SJSA1 (cell line): ENCODE measurements at places on chromosomes 5 and 9.

- no peak for DNase-seq
These were observed 211.0 kb downstream of the AGTPBP1 start for GRCh38 chr9:85530721-85531120.

DNA sequence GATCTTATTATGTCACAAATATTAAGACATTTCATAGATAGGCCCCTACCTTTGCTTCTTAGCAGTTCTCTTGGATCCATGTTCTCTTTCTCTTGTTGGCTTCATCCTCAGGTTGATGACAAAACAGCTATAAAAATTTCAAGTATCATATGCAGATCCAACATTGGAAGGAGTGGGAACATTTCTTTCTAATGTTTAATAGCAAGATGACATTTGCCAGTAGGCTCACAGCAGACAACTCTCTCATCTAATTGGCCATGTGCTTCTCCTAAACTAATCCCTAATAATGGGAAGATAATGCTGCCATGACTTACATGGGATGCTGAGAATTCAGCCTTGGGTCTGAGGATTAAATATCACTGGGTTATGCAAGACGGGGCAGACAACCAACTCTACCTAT, 485.5 kb upstream of the SEMA6A start:
- no peak for DNase-seq

- peak; percentile 83 for DNase-seq
These were observed at the start of gene RUSC2 for GRCh38 chr9:35489313-35490154. Gene RUSC2, plus strand, starts transcription at chr9:35490111. Its CDS starts 56,411 bp downstream, at chr9:35546522.

GRCh38 chr5:7036192-7036835, 323.1 kb downstream of the TENT4A start:
- DNase-seq, result no peak

GRCh38 chr9:31536471-31536870, 848.0 kb upstream of the ACO1 start:
- no peak for DNase-seq

DNA sequence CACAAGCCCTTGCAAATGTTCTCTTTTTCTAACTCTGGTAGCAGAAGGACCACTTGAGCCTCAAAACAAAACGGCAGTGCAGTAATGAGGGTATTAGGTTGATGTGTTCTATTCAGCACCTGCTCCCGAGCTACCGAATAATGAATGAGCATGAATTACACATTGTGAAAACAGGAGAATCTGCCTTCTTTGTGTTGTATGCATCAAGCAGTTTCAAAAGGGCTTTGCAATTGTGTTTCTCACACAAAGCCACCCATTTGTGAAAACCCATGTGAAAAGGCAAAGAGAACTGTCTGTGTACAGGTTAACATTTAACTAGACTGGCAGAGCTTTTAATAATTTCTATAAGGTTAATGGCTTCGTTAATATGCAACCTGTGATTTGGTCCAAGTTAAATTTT, 97.8 kb downstream of the STK32A start:
- DNase-seq, result no peak

DNA sequence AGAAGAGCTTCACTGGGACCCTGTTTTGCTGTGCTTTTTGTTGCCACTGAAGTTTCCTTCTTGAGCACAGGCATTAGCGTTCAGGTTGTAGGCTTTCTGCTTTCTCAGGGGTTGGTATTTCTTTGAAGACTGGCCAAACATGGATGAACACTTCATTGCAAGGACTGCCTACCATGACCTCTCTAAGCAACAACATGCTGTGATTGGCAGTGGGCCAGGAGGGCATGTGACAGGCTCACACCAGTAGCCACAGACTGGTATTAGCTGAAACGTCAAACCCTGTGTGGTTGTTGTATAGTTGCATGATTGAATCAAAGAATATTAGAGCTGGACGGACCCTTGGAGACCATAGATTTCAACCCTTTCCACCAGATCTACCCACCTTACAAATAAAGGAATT, 20.0 kb upstream of the MLANA start:
- no peak for DNase-seq

GRCh38 chr5:73454379-73455036, 5.9 kb upstream of the FOXD1 start:
- peak; percentile 25 for DNase-seq

- no peak for DNase-seq
These were observed 91.7 kb downstream of the GNA14 start for GRCh38 chr9:77556396-77556795.

DNA sequence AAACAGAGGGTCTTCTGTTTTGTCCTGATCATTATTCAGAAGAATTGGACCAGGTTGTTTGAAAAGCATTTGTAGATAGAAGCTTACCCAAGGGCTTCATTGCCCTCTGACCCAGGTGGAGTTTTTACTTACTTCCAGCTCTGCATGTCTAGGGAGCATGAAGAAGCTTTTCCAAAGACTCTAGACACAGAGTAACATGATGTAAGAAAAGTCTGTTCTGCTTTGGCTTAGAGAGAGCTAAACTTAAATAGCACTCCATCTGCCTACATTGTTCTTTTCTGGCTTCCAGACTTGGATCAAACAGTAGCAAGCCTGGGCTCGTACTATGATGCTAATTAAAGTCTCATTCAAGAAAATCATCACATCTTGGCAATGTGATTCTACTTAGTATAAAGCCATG, 112.1 kb downstream of the SNCAIP start:
- no peak for DNase-seq

- DNase-seq, result no peak
These were observed 347.7 kb downstream of the CHSY3 start for GRCh38 chr5:130251931-130252330.

- DNase-seq, result no peak
These were observed 144.1 kb downstream of the EBF1 start for GRCh38 chr5:158955636-158956035.

DNA sequence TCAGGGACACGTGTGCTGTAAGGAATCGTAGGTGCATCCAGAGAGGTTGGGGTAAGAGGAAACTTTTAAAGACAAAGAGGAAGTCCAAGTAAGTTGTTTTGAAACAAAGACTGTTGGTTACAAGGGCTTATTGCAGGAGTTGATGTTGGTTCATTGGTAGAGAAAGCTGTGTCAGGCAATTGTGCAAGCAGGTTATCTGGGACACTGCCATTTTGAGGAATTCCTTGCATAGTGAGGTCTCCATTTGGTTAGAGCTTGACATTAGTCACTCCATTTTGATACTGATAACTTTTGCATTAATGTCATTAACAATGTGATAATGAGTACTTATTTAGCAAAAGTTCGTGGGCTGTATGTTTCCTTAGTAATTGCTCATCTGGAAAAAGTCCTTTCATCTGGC, 24.9 kb downstream of the CNOT6 start:
- no peak for DNase-seq

GRCh38 chr5:54563083-54563761, 45.7 kb downstream of the SNX18 start:
- DNase-seq, result no peak

DNA sequence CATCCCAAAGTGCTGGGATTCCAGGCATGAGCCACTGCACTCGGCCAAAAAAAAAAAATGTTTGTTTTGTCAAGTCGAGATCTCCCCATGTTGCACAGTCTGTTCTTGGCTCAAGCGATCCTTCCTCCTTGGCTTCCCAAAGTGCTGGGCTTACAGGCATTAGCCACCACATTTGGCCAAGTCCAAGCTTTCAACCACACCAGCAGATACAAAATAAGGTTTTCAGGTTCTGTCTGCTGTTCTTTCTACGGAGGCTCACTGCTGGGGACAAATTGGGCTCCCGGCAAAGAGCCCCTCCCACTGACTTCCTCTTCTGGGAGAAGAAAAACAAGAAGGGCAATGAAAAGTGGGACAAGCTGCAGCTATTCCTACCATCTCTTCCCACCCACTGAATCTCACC, 37.6 kb upstream of the GGTA1 start:
- no peak for DNase-seq

DNA sequence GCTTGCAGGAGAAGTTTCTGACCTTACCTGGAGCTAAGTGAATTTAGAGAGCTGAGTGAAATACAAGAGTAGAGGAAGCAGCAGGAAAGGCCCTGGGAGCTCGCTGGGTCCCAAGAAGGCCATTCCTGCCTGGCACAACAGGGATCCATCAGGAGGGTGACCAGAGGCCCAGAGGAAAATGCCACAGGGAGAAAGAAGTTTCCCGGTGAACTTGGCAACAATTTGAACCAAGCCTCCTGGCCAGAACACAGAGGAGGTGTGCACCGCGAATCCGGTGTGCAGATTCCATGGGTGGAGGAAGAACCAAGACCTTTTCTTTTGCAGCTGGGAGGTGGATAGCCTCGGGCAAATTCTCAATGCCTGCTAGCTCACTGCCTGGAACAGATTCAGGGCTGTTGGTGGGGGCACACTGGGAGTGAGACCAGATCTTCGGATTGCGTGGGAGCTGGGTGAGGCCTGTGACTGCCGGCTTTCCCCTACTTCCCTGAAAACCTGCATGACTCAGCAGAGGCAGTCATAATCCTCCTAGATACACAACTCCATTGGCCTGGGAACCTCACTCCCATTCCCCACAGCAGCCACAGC, 1850.9 kb upstream of the NUDT12 start:
- no peak for DNase-seq

DNA sequence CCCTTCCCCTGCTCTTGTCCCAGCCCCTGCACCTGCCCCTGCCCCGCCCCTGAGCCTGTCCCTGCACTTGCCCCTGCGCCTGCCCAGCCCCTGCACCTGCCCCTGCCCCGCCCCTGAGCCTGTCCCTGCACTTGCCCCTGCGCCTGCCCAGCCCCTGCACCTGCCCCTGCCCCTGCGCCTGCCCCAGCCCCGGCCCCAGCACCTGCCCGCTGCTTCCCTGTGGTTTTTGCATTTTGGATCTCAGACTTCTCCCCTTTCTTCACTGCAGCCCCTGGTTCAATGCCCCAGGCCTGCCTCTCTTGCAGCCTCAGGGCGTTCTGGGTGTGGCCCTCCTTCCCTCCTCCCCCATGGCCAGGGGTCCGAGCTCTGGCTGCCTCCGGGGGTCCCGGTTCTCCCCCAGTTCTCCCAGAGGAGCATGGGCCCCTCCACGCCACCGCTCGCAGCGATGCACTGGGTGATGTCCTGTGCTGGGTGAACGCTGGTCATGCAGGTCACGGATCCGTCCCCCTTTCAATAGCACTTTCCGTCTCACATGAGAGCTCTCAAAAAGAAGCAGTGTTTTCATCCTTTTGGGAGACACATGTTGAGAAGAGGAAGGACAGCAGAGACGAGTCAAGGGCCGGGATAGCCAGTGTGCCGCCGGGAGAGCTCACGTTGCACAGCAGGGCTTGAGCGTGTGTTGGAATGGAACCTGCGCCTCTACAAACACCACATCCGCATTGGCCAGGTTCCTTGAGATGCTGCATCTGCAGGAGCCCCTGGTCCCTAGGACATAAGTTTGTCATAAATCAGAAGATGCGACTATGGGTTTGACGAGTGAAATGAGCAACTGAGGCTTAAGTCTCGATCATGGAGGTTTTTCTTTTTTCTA, 44.0 kb upstream of the IRX4 start:
- DNase-seq, result peak; percentile 43

DNA sequence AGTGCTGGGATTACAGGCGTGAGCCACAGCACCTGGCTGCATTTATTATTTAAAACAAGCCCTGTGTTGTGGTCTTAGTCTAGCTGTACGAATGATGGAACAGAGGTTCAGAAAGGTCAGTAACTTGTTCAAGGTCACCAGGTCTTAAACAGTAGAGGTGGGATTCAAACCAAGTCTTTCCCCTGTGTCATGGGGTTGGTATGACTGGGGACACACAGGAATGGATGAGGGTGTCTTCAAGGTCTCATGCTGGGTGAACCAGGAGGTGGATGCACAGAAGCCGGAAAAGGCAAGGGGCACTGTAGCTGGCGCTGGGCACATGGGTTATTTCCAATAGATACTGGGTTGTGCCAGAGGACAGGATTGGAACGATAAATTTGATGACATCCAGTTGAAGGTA, 32.2 kb upstream of the TJP2 start:
- peak; percentile 12 for DNase-seq

- no peak for DNase-seq
These were observed 346.8 kb downstream of the PIK3R1 start for GRCh38 chr5:68562308-68562707.

GRCh38 chr5:178293400-178293799, 60.8 kb upstream of the PHYKPL start:
- no peak for DNase-seq

DNA sequence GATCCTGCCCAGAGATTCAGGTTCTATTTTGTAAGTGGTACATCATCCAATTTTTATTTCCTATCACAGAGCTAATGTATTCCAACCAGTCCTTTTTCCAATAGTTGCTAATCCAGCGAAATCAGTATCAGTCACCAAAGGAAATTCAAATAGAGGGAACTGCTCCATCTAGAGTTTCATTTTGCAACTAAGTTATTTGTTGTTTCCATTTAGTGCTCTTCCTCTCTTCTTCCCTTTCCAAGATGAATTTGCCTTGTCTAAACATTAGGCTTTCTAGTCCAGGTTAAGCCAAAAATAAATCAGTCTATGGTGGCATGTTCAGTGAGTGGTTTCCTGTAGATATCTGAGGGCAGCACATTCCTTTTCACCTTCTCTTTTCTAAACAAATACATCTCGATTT, 79.8 kb upstream of the SPATA31D4 start:
- DNase-seq, result peak; percentile 44

DNA sequence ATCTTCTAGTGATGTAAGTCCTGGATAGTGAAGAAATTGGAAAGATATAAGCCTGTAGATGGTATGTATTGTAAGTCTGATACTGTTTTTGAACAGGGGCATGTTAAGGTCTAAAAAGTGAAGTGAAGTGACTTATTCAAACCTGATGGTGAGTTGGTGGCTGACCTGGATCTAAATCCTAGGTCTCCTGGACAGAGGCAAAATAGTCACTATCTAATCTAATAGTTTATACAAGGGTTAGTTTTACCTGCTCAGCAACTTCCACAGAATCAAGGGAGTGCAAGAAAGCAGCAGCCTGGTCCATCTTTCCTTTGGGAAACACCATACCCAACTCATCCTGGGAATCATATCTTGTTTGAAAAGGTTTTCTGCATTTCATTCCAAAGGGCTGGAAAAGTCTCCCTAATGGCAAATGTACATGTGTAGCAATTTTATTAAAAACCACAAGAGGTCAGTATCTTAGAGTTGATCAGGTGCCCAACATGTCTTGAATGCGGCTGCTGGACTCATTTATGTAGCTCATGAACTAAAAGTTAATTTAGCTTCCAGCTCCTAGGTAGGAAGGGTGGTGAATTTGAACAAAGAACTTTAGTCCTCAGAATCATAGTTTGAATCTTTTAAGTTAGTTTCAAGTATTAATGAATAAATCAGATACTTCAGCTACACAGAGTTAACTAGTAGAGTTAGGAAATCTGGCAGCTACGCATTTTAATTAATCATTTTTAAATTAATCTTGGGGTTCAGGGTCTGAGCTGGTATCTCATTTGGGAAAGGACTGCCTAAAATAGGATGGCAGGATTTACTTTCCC, 26.0 kb downstream of the SKP2 start:
- no peak for DNase-seq

DNA sequence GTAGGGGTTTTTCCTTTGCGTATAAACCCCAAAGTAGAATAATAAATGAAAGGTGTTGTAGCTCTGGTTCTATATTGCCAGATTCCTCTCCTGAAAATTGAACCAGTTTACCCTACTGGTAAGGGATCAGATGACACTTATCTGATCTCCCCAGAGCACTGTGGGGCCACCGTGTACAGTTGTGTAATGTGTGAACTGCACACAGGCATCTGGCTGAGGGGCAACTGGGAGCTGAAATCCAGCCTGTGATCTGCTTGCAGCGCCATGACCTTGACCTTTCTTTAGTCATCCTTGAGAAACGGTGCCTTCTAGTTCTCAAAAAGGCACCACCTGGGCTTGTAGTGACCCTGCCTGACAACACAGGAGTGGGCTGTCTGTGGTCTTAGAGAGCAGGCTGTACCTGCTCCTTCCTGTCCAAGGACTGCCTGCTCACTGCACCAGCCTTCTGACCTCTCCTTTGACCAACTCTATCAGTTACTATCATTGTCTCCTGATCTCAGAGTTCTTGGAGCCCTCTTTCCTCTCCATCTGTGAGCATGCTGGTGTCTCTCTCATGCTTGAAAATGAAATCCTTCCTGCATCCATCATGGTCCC, 40.2 kb downstream of the PDE6A start:
- no peak for DNase-seq
